GM23338 (cell line): ENCODE measurements at places on chromosomes 5 and 9. TPM values are rescaled to one million over a fixed set of nuclear protein-coding genes. Genes with fewer than 3 reads are reported as not detected.

Gene FOXD4L6
- polyA plus RNA-seq: not detected in 2 replicates

GRCh38 chr5:34039398-34040157 is 3.4 kb downstream of the C1QTNF3 start:
- DNase-seq: peak; percentile 17

DNA sequence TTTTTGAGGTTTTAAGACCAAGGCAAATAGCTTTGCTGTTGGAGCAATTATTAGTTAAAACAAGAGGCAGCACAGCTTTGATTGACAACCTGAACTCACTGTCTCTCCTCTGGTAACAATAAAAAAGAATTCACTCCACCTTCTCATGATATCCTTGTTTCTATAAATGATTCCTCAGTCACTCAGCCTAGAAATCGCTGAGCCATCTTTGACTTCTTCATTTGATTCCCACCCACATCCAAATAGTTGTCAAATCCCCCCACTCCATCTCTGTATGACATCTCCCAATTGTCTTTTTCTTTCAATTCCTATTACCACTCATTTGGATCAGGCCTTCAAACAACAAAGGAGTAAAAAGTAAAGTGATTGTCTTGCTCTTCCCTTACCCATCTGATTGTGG is 266.4 kb downstream of the MCTP1 start:
- DNase-seq: no peak

GRCh38 chr9:79701651-79702050 is 129.9 kb downstream of the TLE4 start:
- no peak for DNase-seq

Gene GDA
- 3.2 and 4.0 TPM in 2 replicates for polyA plus RNA-seq

Gene EPB41L4B
- polyA plus RNA-seq: 10.9 and 11.0 TPM in 2 replicates

GRCh38 chr9:117720555-117720954 is 16.4 kb downstream of the TLR4 start:
- no peak for DNase-seq

Gene CNTLN
- polyA plus RNA-seq: 18.0 and 21.8 TPM in 2 replicates

DNA sequence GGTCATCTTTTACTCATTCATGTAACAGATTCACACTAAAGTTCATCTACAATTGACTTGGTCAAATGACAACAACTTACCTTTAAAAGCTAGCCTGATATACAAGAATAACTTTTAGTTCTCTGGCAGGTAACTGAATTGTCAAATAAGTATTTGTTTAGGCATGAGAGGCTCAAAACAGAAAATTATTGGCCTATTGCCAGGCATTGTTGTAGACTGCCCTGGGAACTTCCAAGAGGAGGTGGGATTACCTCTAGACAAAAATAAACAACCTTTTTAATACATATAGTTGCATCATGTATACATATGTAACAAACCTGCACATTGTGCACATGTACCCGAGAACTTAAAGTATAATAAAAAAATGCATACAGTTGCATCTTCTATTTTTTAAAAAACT is 18.2 kb upstream of the SLCO4C1 start:
- no peak for DNase-seq

Gene PCDHA9
- 1.1 and 1.6 TPM in 2 replicates for polyA plus RNA-seq

GRCh38 chr5:133236976-133237375 is 185.2 kb downstream of the HSPA4 start:
- no peak for DNase-seq

Gene KIAA0825
- polyA plus RNA-seq: 1.8 TPM in 2 replicates

Gene SEMA4D
- polyA plus RNA-seq: 17.1 and 19.3 TPM in 2 replicates

DNA sequence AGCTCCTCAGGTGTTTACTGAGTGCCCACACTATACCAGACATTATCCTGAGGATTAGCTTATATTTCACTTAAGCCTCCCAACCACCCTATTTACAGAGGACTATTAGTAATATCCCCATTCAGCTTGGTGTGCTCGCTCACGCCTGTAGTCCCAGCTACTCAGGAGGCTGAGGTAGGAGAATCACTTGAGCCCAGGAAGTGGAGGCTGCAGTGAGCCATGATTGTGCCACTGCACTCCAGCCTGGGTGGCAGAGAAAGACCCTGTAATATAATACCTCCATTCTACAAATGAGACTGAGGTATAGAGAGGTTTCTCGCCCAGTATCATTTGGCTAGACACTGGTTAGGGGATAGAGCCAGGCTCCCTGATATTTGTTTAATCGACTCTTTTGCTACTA is 18.0 kb upstream of the MATR3 start:
- no peak for DNase-seq

Gene DRD1
- polyA plus RNA-seq: 0.11 TPM in 1 of 2 replicates, not detected in the other

Gene C9orf153
- polyA plus RNA-seq: 0.24 and 0.29 TPM in 2 replicates

Gene C9orf57
- polyA plus RNA-seq: not detected in 2 replicates

DNA sequence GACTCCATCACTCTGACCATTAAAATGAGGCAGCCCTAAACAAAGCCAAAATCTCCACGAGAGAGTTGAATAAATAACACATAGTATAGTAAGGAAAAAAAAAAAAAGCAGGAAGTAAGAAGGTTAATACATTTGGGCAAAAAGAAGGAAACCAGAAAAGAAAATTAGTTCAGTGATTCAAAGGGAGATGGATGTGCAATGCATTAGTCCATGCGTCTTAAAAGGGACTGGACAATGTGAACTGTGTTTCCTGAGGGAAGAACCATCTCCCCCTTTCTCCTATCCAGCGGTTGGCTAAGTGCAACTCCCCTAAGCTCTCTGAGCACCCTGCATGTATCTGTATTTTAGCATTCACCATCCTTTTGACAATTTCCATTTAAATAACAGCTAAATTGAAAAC is 1.4 kb downstream of the ANKRA2 start:
- no peak for DNase-seq

DNA sequence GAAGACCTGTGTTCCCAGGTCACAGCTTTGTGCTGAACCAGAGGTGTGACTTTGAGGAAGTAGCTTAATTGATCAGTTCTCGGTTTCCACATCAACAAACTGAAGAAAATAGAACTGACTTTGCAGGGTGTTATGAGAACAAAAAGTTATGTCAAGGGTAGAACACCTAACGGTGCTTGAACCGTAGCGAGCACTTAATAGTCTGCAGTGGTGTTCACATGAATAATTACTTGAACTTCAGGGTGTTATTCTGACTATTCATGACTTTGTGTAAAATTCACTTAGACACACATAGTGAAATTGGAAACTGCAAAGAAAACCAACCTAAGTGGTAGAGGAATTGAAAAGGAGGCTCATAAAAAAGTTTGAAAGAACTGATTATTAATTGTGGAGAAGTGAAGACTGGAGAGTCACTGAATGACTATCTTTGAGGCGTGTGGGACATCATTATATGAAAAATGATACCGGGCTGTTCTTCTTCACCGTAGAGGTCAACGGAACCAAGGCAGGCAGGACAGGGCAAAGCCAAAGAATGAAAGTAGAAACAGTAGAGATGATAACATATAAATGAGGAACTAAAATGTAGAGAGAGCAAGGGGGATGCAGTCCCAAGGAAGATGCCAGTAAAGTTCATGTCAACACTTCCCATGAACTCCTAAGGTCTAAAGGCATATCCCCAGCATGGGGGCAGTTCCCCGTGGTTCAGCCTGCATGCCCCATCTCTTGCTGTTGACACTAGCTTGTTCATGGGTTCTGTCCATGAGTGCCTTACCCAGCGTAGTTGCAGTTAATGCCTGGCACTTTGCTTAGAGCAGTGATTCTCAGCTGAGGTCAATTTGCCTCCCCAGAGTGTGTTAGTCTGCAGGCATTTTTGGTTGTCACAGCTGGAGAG is 118.7 kb downstream of the ZNF462 start:
- no peak for DNase-seq

DNA sequence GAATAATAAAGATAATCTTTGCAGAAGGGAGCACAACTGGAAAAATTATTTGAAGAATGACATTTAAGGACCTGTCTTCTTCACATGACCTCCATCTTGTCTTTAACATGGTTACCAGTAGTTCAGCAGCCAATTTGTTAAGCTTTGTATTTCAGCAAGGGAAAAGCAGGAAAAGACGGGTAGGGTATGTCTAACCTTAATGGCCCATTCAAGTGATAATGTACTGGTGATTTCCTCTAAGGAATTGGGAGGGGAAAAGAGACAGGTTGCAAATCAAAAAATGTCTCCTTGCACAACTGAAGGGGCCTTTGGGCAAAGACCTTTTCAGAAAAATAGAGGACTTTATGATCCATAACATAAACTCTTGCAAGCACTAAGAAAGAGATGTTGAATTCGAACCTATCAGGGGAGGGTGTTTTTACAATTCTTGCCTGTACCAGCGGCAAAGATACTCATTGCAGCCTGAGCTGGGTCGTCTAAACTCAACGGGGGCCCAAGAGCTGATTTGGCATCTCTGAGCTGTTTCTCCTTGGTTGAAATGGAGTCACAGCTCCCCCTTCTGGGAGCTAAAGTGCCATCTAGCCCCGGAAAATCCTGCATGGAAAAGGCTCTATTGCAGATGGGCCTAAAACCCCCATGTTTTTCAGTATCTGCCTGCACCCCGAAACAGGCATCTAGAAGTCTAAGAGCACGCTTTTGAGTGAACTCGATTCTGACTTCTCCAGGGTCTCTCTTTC is 3.8 kb downstream of the BRINP1 start:
- peak; percentile 95 for DNase-seq

DNA sequence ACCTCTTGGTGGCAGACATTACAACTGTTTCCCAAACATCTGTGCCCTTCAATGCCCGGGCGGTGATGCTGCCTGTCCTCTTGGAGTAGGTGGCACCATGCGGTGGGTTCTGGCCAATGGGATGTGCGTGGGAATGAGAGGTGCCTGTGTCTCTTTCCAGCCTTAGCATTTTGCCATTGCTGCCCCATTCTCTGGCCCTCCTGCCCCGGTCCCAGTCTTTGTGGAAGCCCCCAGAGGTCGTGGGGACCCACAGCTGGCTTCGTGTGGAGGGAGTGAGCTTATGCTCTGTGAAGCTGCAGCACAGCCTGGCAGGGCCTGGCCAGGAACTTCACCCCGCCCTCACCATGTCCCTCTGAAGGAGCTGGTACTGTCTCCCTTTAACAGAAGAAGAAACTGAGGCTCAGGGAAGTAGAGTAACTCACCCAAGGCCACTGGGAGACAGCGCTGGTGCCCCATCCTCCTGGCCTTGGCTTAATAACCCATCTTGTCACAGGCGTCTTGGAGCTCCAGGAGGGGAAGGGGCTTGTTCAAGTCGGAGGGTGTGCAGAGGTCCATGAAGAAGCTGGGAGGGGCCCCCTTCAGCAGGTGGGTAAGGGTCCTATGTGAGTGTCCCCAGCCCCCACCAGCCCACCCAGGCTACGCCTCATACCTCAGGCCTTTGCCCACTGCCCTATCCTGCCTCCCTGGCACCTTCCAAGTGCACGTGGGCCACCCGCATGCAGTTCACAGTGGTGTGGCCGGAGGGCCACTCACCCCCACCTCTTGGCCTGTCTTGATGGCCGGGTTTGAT is 173.6 kb downstream of the GAPVD1 start:
- no peak for DNase-seq

Gene GNA14
- polyA plus RNA-seq: 3.3 and 3.9 TPM in 2 replicates

Gene TLX3
- not detected in 2 replicates for polyA plus RNA-seq

DNA sequence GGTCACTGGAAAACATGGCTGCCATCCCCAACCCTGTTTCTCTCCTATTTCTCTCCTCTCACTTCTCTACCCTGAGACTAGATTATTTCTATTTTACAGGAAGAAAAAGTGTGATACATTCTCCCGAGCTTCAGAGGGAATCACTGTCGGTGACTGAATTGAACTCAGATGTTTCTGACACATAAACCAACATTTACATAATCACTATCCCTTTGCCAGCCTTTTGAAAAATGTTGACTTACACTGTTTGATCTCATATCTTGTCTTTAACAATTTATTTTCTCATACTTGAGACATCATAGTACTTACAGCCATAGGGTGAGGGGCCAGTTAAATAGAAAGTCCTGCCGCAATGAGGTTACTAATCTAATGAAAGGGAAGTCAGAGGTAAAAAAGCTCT is 25.1 kb upstream of the PPP2CA start:
- no peak for DNase-seq

- DNase-seq: peak; percentile 85
Observed at GRCh38 chr9:37037503-37038301, 3.6 kb upstream of the PAX5 start.

GRCh38 chr5:55597014-55597981 is 62.5 kb upstream of the PLPP1 start:
- DNase-seq: no peak

DNA sequence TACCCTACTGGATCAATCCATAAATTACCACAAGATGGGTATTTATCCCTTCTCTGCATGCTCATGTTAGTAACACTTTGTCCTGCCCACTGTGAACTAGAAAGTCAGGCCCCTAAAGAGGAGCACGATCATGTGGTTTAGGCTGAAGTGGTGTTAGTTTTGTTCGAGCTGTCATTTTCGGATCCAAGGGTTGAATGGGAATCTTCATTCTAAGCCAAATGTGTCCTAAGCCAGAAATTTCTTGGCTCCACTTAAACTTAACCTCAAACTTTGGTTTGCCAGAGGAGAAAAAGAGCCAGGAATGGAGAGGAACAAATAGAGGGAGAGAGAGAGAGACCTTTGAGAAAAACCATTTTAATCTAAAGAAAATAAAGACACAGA is 837.7 kb upstream of the ZNF608 start:
- no peak for DNase-seq

Gene GCNT4
- polyA plus RNA-seq: 1.4 and 2.5 TPM in 2 replicates

DNA sequence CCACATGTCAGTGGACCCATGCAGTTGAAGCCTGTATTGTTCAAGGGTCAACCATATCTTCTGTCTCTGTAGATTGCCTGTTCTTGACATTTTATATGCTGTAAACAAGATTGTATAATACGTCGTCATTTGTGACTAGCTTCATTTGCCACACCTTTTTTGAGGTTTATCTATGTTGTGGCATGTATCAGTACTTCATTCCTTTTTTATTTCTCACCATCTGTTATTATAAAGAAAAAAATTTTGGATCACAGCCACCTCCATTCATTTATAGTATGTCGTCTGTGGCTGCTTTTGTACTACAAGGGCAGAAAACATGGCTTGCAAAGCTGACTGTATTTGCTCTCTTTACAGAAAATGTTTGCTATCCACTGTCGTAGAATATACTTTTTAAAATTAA is 72.4 kb downstream of the TEK start:
- no peak for DNase-seq

Gene TMEM171
- polyA plus RNA-seq: 1.9 and 2.5 TPM in 2 replicates

DNA sequence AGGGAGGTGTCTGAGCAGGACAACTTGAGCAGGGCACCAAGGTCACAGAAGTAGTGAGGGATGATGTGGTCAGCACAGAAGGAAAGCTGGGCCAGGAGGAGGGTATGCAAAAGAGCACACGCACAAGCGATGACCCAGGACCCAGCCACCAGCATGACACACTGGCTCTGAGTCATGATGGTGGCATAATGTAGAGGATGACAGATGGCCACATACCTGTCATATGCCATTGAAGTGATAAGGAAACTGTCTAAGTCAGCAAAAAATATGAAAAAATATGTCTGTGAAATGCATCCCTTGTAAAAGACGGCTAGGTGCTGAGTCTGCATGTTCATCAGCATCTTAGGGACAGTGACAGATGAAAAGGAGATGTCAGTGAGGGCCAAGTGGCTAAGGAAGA is 380 bp downstream of the OR1J1 start:
- DNase-seq: no peak

DNA sequence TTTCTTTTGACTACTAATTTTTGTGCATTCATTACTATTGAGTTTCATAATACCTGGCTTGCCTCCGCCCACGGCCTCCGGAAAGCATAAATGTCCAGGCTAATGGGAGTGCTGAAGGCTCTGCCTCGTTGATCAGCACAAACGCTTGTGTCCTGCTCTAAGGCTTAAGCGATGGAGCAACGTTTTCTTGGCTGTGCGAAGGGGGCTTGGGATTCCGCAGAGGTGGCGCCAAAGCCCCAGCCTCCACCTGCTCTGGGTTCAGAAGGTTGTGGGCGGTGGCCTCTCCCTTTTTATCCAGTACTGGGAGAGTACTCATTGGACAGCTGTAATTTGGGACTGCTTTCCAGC is 19.7 kb downstream of the ANXA2R start:
- DNase-seq: peak; percentile 54

Gene PTPRD
- polyA plus RNA-seq: 7.9 and 11.5 TPM in 2 replicates

Gene LCN15
- polyA plus RNA-seq: 0.76 and 1.2 TPM in 2 replicates

GRCh38 chr9:114221706-114222465 is 66.5 kb downstream of the COL27A1 start:
- DNase-seq: no peak
